Neuronal stem cell (in vitro differentiated cells): ENCODE measurements at places on chromosomes 16 and 17.

GRCh38 chr16:49876716-49877129 lies 20.8 kb upstream of the ZNF423 start:
- peak; percentile 79 for DNase-seq

- DNase-seq: no peak
Measured at GRCh38 chr17:10640475-10640874, 16.6 kb downstream of the MYH3 start.

DNA sequence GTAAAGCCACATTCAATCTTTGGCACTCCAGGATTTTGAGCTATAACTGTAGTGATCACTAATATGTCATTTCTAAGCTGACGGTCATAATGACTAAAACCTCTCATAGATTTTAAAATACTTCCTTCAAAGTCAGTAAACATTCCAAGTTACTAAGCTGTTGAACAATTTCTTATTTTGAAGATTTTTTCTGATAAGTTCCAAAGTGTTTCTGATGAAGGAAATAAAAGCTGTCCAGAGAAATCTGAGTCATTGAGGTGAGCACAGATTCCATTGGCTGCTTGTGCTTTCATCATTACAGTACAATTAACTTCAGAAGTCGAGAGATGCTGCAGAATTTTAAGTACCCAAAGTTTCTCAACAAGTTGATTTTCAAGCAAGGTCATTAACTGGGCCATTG lies 23.9 kb downstream of the NLRC5 start:
- DNase-seq: no peak

GRCh38 chr16:17784073-17784472 lies 313.3 kb upstream of the XYLT1 start:
- peak; percentile 52 for DNase-seq

GRCh38 chr17:77498091-77498741 lies 357.4 kb downstream of the SEC14L1 start:
- no peak for DNase-seq

DNA sequence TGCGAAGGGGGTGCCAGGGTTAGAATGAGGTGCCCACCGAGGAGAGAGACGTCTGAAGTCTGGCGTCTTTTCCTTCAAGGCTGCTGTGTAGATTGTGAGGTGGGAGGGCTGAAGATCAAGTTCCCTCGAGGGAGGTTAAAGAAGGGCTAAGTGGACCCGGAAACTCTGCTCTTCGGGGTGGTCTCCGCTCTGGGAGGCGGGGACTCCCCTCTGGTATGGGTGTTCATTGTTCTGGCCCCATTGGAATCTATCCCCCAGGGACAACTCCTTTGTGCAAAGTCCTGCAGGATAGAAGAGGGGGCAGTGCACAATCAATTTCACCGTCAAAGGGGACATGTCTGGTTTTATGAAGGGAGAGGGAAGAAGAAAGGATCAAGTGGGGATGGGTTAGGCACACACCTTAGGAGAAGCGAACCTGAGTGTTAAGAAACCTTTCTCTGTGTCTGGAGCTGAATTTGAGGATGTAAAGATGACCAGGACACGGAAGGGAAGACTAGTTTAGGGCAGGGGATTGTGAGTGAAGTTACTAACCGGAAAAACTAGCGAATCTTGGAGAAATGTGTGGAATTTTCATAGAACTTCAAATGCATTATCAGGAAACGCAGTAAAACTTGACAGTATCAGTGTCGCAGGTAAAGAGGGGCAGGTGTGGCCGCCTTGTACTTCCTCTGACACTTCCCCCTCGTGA lies 809 bp upstream of the RAB34 start:
- DNase-seq: peak; percentile 73
